ENCODE measurements at places on chromosomes 3 and 15. TPM values are rescaled to one million over a fixed set of nuclear protein-coding genes. Genes with fewer than 3 reads are reported as not detected.

Gene NSMCE3
- 17.8 TPM for polyA plus RNA-seq

Gene TMEM158
- 5.9 TPM for polyA plus RNA-seq

Gene ARGFX
- polyA plus RNA-seq = not detected

Gene AMIGO3
- polyA plus RNA-seq = 3.0 TPM

Gene SLC28A1
- 0.26 TPM for polyA plus RNA-seq

Gene RSL24D1
- polyA plus RNA-seq = 62.7 TPM

Gene HRG
- 0.16 TPM for polyA plus RNA-seq

Gene TTC23
- 26.6 TPM for polyA plus RNA-seq

Gene GOLGA8S
- 15.5 TPM for polyA plus RNA-seq

Gene LDHAL6B
- 119 TPM for polyA plus RNA-seq

Gene ATP10A
- polyA plus RNA-seq = 13.6 TPM

Measured in testis (tissue), 5 donors.